Activated effector memory CD4-positive, alpha-beta T cell treated with Interleukin-2 at 50 U/mL for 16 hours (primary cell): ENCODE measurements at places on chromosomes 5 and 9.

DNA sequence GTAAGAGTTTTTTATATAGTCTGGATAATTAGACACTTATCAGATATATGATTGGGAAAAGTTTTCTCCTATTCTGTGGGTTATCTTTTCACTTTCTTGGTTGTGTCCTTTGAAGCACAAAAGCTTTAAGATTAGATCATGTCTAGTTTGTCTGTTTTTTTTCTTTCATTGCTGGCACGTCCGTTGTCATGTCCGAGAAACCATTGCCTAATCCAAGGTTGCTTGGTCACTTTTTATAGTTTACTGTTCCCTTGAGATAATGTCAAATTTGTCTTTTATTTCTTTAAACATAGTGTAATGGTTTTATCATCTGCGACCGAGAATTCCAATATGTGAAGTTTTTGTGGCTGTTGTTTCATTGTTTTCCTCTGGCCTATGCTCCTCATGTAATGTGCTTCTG lies 28.8 kb downstream of the GARNL3 start:
- no peak for DNase-seq

- no peak for DNase-seq
Observed at GRCh38 chr5:33371660-33372059, 69.1 kb upstream of the TARS1 start.

GRCh38 chr5:17163221-17163620 lies 54.2 kb upstream of the BASP1 start:
- no peak for DNase-seq

DNA sequence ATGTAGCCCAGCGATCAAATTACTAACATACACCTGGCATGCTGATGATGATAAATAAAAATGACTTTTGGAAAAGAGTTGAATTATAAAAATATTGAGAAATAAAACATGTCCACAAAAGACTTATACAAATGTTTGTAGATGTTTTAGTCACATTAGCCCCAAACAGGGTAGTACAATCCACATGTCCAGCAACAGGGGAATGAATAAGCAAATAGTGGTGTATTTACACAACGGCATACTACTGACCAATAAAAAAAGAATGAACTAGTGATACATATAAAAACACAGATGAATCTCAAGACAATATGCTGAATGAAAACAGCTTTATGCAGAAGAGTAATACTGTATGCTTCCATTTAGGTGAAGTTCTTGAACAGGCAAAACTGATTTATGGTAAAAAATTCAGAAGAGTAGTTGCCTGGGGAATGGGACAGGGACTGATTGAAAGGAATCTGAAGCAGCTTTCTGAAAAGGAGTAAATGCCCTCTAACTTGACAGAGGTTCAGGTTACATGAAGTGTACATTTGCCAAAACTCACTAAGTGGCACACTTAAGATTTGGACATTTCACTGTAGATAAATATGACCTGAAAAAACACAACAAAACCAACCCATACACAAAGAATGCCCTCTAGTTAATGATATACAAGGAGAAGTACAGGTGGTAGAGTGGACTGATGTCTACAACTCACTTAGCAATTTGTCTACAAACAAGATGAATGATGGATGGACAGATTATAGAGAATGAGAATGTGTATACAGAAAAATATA lies 35.4 kb downstream of the ACTL7A start:
- DNase-seq: no peak

GRCh38 chr5:168613996-168614395 lies 34.8 kb upstream of the PANK3 start:
- no peak for DNase-seq

DNA sequence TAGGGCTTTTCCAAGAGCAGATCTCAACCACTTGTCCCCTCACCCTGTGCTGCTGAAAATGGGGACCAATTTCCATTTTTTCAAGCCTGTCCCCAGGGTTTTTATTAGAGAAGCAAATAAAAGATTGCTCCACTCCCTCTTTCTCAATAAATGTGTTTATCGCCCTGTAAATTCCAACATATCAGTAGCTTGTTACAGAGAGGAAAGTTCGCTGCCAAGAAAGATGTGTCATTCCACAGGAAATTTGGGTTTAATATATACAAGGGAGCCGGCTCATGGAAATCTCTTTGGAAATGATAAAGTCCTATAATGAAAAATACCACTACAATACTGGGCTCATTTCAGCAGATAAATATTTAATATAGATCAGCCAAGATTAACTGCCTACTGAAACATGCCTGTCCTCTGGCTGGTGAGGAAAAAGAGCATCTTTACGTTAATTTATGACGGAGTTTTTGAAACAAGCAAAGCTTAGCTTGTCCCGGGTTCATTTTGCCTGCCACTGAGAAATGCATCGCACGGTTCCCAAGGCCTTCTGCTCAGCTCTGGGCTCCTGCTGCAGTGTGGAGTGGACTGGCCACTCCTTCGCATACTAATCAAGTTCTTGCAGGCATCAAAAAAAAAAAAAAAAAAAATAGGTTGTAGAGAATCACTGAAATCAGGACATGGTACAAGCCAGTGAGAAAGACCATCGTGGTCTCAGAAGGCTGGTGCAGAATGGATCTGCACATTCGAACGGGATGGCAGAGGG lies 84.5 kb downstream of the BRINP1 start:
- DNase-seq: no peak

- DNase-seq: no peak
Observed at GRCh38 chr9:117411547-117411946, 3.3 kb downstream of the ASTN2 start.

- no peak for DNase-seq
Observed at GRCh38 chr5:127133071-127133470, 59.8 kb upstream of the C5orf63 start.
